ENCODE measurements at places on chromosomes 16 and 17.

DNA sequence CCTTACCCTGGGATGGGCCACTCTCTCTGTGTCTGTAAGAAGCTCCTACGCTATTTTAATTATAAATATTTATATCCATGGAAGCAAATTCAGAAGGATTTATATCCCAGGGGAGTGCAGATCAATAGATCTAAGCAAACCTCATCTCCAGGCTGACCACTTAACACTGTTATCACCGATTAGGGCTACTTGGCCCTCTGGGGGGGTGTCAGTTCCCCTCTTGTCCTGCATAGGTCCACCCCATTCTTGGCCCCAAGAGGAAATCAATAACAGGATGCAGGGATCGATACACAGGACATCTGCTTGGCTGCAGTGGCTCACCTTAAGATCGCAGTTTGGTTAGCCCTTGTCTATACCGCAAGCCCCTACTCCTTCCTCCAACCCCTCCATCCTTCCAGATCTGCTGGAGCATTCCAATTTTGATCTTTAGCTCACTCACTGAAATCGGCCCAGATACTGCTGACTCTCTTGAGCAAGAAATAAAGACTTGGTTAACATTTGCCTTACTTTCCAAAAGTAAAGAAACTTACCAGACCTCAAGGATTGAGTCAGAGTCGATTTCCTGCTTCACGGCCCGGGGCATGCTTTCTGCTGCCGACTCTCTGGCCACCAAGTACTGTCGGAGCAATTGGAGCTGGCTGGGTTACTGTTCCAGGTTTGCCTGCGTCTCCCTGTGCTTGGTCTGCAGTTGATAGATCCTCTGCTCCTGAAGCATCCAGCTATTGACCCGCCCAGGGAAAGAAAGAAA, 112.3 kb upstream of the PMFBP1 start:
- DNase-seq: no peak

DNA sequence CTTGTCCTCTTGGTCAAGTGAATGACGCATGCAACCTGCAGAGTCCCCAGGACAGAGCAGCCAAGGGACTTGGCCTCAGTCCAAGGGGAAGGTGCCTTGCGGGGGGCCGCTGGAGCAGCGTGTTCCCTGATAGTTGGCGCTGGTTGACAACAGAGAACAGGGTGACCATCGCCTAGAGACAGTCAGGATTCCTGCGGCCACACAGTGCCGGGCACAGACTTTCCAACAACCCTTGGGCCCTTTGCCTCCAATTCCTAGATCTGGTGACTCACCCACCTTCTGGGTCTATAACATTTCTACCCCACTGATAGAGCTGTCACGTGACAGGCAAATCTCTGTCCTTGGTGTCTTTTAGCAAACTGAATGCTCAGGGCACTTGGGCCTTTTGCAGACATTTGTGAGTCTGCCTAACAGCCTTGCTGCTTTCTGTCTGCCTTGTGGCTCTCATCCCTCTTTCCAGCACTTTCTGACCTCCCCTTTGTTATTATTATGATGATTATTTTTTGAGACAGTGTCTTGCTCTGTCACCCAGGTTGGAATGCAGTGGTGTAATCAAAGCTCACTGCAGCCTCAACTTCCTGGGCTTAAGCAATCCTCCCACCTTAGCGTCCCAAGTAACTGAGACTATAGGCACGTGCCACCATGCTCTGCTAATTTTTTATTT, 11.9 kb upstream of the TEDC2 start:
- no peak for DNase-seq

GRCh38 chr17:57487573-57487972, 231.2 kb downstream of the MSI2 start:
- DNase-seq: no peak

- no peak for DNase-seq
Observed at GRCh38 chr17:81259058-81259605, 20.0 kb downstream of the NDUFAF8 start.

GRCh38 chr17:76535788-76536510, 1.6 kb downstream of the CYGB start:
- no peak for DNase-seq

GRCh38 chr16:60586493-60586892, 1449.7 kb downstream of the CDH8 start:
- no peak for DNase-seq

DNA sequence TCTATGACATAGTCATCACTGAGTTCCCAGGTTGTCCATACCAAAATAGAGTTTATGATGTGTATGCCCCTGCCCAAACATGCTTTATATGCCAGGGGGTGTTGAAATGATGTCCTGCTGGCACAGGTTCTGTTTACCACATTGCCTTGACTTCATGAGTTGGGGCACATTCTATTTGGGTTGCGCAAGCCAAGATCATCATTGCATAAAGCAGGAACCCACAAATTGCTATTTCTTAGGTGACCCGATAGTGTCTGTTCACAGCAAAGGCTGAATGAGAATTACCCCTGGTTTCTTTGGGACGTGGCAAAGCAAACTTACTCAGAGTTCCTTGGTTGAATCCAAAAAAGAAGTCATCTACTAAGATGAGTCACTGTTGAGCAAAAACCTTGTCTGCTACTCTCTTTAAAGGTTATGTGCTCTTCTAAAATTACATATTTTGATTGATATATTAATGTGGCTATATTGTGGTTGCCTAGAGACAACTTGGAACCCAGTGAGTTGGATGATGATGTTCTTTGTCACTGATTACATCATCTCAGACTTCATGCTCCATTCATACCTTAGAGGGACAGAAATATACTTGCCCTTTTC, 912.6 kb upstream of the SOX9 start:
- no peak for DNase-seq

Measured in T-helper 1 cell (primary cell).